B cell (primary cell): ENCODE measurements at places on chromosomes 3 and 15. TPM values are rescaled to one million over a fixed set of nuclear protein-coding genes. Genes with fewer than 3 reads are reported as not detected.

TRH gene
- polyA plus RNA-seq, result not detected in 2 replicates

RTP1 gene
- polyA plus RNA-seq, result not detected in 2 replicates

SAMMSON gene
- polyA plus RNA-seq, result not detected in 2 replicates

TMEM266 gene
- polyA plus RNA-seq, result not detected in 2 replicates

IGSF10 gene
- 0.03 TPM in 1 of 2 replicates, not detected in the other for polyA plus RNA-seq

SLC2A2 gene
- not detected in 2 replicates for polyA plus RNA-seq

SPTSSB gene
- not detected in 2 replicates for polyA plus RNA-seq

LRRIQ4 gene
- 0.04 TPM in 1 of 2 replicates, not detected in the other for polyA plus RNA-seq

CYP19A1 gene
- not detected in 2 replicates for polyA plus RNA-seq

SCAMP5 gene
- 0.71 and 3.4 TPM in 2 replicates for polyA plus RNA-seq

PATL2 gene
- polyA plus RNA-seq, result 89.4 and 98.8 TPM in 2 replicates

GOLGA8Q gene
- polyA plus RNA-seq, result 0.48 and 0.89 TPM in 2 replicates

OIP5 gene
- polyA plus RNA-seq, result 0.97 and 1.3 TPM in 2 replicates

GABRG3 gene
- not detected in 2 replicates for polyA plus RNA-seq

FETUB gene
- not detected in 2 replicates for polyA plus RNA-seq

IQCF5 gene
- not detected in 2 replicates for polyA plus RNA-seq

CYP1A1 gene
- polyA plus RNA-seq, result 0.24 and 0.25 TPM in 2 replicates

DUOX1 gene
- not detected in 2 replicates for polyA plus RNA-seq

BUB1B gene
- 0.70 and 0.78 TPM in 2 replicates for polyA plus RNA-seq
